Hypothalamus (tissue), 51 donors: ENCODE measurements at places on chromosomes 2 and 18.

DNA sequence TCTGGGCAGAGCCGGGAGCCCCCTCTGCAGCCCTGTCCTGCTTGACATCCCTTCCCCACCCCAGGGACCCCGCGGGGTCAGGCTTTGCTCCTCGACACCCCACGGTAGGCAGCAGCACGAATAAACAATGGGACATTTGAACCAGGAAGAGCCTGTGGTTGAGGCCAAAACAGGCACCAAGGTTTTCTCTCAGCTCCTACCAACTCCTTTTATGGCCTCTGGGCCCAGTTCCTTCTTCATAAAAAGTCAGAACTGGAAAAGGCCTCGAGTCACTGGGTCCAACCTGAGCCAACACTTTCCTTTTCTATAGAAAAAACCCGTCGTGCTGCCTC is 20.6 kb downstream of the TEX44 start:
- no peak for DNase-seq

DNA sequence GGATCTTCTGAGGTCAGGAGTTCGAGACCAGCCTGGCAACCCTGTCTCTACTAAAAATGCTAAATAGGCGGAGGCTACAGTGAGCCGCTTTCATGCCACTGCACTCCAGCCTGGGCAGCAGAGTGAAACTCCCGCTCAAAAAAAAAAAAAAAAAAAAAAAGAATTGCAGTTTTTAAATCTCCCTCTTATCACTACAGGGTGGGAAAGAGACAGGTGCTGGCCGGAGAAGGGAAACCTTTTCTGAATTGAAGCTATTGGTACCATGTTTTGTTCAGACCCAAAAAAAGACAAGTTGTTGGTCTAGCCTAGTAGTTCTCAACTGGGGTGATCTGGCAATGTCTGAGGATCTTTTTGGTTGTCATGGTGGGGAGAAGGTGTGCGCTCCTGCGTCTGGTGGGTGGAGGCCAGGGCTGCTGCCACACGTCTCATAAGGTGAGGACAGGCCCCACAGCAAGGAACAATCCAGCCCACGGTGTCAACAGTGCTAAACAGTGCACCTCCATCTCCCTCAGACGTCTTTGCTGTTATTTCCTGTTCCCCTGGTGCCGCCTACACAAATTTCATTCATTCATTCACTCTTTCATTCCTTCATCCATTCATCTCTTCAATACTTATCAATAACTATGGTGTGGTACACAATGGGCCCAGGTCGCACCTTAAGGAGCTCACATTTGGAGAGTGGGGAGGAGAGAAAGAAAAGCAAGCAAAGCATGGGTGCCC is 28.8 kb upstream of the ODC1 start:
- DNase-seq, result no peak

DNA sequence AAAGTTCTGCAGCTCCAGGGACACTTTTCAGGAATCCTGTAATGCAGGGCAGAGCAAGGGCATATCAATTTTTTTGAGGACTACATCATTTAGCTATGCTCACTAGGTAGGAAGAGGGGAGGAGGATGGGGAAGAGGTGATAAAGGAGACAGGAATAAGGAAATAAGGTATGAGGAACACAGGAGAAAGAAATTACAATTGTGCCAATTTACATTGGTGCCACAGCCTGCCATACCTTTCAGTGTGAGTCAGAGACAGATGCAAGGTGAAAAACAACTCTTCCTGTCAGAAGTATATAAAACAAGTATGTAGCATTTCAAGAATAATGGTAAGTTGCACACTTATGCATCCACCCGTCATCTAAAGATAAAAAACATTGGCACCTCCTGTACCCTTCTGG is 5.4 kb upstream of the MRPS9 start:
- DNase-seq, result no peak

GRCh38 chr18:10912790-10913545 is 236.4 kb downstream of the PIEZO2 start:
- no peak for DNase-seq

GRCh38 chr2:45879406-45879805 is 227.9 kb downstream of the PRKCE start:
- DNase-seq, result no peak

GRCh38 chr18:1050012-1050657 is 145.5 kb downstream of the ADCYAP1 start:
- no peak for DNase-seq

DNA sequence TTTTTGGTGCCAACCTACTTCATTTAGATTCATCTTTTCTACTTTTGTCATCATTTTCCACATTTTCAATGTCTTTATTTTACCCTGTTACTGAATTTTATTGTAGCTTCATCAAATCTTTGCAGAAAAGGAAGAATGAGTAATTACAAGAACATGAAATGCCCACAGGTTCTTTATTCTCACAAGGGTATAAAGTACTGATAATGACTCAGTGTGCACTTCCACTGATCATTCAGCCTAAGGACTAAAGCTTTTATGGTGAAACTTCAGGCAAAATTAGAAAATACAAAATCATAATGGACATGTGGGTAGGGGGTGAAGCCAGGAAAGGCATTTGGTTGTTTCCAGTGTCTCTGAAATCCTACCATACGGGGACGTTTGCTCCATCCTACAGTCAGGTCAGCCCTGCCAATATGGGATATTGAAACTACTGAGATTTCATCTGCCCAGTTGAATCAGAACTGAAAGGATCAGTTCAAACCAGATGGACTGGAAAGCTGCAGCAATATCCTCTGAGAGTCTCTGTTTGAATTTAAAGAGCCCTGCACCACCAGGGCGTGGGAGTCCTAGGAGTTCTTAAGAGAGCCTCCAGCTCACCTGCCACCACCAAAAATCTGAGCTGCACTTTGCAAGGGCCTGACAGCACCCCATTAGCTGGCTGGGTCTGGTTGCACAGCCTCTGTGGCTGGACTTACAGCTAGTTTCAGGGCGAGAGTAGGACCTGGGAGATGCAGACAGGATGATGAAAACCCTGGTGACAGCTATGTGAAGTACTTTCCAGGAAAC is 390.4 kb downstream of the CMPK2 start:
- no peak for DNase-seq

DNA sequence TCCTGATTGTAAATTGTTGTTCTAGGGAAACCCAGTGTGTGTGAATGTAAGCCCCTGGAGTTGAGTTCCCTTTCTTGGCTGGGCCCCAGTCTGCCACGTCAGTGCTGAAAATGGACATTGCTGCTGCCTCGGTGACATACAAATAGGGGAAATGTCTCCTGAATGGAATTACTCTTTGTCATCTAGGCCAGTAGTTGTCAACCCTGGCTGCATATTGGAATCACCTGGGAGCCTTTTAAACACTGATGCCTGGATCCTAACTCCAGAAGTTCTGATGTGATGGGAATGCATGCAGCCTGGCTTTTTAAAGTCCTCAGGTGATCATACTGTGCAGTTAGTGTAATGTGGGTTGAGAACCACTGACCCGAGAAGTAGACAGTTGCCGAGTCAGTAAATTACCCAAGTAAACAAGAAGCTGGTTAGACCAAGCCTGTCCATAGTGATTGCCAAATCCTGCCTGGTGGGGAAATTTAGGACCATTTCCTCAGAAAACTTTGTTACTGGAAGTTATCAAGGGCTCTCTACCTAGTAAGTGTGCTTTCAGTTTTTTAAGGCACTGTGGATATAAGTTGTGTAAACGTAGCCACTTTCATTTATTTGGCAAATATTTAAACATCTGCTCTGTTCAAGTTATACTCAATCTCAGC is 27.6 kb upstream of the IL1R1 start:
- DNase-seq, result no peak

- no peak for DNase-seq
These were observed 83.9 kb upstream of the ODC1 start for GRCh38 chr2:10531874-10532637.

DNA sequence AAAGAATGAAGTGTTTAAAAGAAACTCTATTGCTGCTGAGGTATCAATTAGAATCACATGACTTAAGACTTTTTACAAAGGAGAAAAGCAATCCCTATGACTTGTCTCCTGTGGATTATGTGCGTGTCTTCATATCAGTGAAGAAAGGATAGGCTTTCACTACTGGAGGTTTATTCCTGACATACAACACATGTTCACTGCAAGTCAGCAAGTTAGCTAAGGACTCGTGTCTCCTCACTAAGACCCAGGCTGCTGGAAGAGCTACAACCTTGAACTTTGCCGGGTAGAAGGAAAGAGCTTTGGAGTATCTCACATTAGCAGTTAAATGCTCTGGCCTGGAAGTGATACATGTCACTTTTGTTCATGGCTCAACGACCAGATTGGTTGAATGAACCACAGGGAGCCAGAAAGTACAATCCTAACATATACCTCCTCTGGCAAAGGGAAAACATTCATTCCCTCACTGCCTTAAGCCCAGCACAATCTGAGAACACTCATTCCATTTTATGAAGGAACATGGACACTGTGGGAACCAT is 215.3 kb downstream of the RNF152 start:
- no peak for DNase-seq

- DNase-seq, result no peak
These were observed 96.9 kb downstream of the TNS1 start for GRCh38 chr2:217905896-217906295.

DNA sequence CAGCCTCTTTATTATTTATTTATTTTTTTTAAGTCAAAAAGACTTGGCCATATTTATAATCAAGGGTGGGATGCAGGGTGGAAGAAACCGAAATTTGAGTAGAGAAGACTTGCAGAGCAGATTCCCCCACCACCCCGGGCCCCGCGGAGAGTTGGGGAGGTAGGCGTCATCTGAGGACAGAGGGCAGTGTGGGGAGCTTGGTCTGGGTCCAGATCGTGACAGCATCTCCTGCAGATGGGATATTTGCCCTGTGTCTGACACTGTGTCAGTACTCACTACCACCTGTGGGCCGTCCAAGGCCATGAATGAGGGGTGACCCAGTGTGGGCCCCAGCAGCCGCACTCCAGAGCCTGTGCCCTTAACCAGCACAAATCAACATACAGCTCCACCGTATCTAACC is 10.5 kb upstream of the PRELID3A start:
- DNase-seq, result no peak

GRCh38 chr2:7348761-7349160 is 431.5 kb downstream of the RNF144A start:
- no peak for DNase-seq

GRCh38 chr18:62788111-62788510 is 72.8 kb downstream of the PHLPP1 start:
- no peak for DNase-seq

DNA sequence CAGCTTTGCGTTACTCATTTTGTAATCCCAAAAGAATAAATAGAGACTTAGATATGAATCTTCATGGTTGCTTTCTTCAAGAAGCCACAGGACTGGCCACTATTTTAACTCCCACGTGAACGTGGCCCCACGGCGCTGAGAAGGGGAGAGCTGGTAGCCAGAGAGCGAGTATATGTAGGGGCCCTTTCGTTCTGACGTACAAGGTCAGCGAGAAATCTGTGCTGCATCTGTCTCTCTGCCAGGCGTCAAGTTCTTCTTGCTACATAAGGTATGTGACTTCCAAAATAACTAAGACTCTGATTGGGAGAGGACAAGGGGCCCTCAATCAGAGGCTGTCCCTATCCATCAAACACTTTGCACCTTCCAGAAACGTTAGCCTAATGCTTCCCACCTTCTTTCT is 149.2 kb downstream of the PLEKHA3 start:
- no peak for DNase-seq
